Heart left ventricle (tissue), 16 donors: ENCODE measurements at places on chromosomes 16 and 17. TPM values are rescaled to one million over a fixed set of nuclear protein-coding genes. Genes with fewer than 3 reads are reported as not detected.

The LDHD gene
- 56.4 TPM for total RNA-seq

The SLC13A2 gene
- total RNA-seq = not detected

The FAM234A gene
- 169 TPM for total RNA-seq

The ZG16 gene
- not detected for total RNA-seq

The KCNG4 gene
- total RNA-seq = not detected

The GFER gene
- total RNA-seq = 24.1 TPM

The TNFRSF17 gene
- total RNA-seq = not detected

The C16orf92 gene
- not detected for total RNA-seq
